Heart right ventricle (tissue), 16 donors: ENCODE measurements at places on chromosomes 4 and X.

- H3K4me1 ChIP-seq: no peaks in the 10 kb centered on the region
- H3K4me3 ChIP-seq: no peak overlapping the region
- no peaks in the 10 kb centered on the region for H3K27me3 ChIP-seq
- no peaks in the 10 kb centered on the region for H3K36me3 ChIP-seq
- DNase-seq: no peak
- no peak overlapping the region for H3K27ac ChIP-seq
These were observed 224.1 kb upstream of the GK2 start for GRCh38 chr4:79632114-79632513.

DNA sequence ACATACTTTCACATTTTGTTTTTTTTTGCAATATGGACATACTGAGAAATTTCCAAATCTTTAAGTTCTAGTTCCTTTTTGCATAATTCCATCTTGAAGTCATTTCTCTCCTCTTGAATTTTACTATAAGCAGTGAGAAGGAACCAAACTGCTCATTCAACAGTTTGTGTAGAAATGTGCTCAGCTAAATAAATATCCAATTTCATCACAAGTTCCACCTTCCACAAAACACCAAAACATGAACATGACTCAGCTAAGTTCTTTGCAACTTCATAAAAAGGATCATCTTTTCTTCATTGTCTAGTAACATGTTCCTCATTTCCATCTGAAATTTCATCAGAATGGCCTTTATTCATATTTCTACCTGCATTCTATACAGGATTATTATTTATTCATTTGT, 77.3 kb upstream of the FGF13 start:
- H3K27ac ChIP-seq: no peak overlapping the region
- no peak overlapping the region for H3K4me3 ChIP-seq
- DNase-seq: no peak

- no peaks in the 10 kb centered on the region for H3K4me1 ChIP-seq
- H3K27ac ChIP-seq: no peak overlapping the region
- no peak for DNase-seq
- peaks cover 37% of the 10 kb centered on the region for H3K27me3 ChIP-seq
These were observed 75.9 kb upstream of the NALF2 start for GRCh38 chrX:69428216-69428615.

DNA sequence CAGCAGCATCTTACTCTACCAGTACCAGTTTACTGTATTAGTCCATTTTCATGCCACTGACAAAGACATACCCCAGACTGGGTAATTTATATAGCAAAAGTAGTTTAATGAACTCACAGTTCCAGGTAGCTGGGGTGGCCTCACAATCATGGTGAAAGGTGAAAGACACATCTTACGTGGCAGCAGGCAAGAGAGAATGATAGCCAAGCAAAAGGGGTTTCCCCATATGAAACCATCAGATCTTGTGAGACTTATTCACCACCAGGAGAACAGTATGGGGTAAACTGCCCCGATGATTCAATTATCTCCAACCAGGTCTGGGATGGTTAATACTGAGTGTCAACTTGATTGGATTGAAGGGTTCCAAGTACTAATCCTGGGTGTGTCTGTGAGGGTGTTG, 69.3 kb downstream of the YIPF6 start:
- no peaks in the 10 kb centered on the region for H3K4me1 ChIP-seq
- no peaks in the 10 kb centered on the region for H3K27me3 ChIP-seq
- DNase-seq: no peak
- no peak overlapping the region for H3K4me3 ChIP-seq
- H3K27ac ChIP-seq: no peak overlapping the region

DNA sequence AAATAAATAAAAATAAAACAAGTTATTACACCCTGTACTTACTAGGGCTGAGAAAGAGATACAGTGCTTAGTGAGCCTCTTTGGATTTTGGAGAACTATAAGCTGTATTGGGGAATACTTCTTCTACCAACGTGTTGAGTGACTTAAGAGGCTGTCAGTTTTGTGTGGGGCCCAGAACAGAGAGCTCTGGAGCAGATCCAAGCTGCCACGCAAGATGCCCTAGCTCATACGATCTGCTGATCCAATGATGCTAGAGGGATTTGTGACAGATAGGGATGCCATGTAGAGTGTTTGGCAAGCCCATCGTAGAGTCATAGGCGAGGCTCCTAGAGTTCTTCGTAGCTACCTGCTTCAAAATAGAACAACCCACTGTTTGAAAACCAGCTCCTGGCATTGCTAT, 60.3 kb upstream of the KLF3 start:
- peaks cover 8% of the 10 kb centered on the region for H3K4me1 ChIP-seq
- no peak overlapping the region for H3K27ac ChIP-seq
- no peaks in the 10 kb centered on the region for H3K36me3 ChIP-seq
- DNase-seq: no peak
- no peaks in the 10 kb centered on the region for H3K27me3 ChIP-seq

DNA sequence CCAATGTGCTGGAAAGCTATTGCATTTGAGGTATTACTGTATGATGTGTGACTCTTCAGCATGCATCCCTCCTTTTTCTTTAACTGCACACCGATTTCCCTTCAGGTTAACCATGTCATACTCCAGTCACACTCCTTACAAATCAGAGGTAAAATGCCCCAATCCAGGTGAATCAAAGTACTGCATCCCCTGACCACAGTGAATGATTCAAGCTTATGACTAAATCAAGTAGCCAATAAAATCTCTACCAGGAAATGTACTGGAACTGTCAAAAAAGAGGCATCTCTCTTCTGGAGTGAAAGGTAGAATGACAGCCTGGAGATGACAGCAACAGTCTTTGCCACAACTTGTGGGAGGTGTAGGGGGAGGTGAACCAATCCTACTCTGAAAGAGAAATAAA, 10.4 kb downstream of the ADAMTS3 start:
- no peak overlapping the region for H3K4me3 ChIP-seq
- no peak overlapping the region for H3K27ac ChIP-seq
- no peaks in the 10 kb centered on the region for H3K4me1 ChIP-seq
- no peaks in the 10 kb centered on the region for H3K36me3 ChIP-seq
- no peak for DNase-seq

DNA sequence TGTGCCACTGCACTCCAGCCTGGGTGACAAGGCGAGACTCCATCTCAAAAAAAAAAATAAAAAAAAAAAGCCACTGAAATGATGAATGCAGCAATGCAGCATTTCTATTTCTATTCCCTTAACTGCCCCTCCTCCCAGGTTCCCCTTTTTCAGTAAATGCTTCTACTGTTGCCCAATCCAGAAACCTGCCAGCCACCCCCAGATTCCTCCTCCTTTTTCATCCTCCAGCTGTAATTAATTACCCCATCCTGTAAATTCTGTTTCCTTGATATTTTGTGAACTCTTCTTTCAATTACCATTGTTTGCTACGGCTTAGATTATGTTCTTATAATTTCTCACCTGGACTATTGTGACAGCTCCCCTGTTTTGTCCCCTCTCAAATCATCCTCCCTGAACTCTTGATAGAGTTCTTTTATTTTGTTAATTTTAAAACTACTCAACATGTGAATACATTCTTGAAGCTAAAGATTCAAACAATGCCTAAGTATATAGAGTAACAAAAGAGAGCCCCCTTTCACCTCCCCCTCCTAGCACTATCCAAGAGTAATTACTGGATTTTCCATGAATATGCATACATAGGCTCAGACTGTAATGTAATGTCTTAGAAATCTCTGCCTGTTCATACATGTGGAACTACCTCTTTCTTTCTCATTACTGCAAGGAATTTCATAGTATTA, 140.6 kb upstream of the GPC4 start:
- H3K4me3 ChIP-seq: no peak overlapping the region
- H3K36me3 ChIP-seq: no peaks in the 10 kb centered on the region
- H3K27me3 ChIP-seq: peaks cover 23% of the 10 kb centered on the region

- H3K4me1 ChIP-seq: no peaks in the 10 kb centered on the region
- H3K36me3 ChIP-seq: no peaks in the 10 kb centered on the region
- no peak for DNase-seq
- H3K27me3 ChIP-seq: no peaks in the 10 kb centered on the region
- H3K27ac ChIP-seq: no peak overlapping the region
- H3K4me3 ChIP-seq: no peak overlapping the region
These were observed 165.3 kb downstream of the FBXO8 start for GRCh38 chr4:174118171-174118570.

GRCh38 chrX:115562480-115562847, 1.5 kb downstream of the PLS3 start:
- no peaks in the 10 kb centered on the region for H3K36me3 ChIP-seq
- H3K4me3 ChIP-seq: peak overlapping the region; percentile 60
- H3K4me1 ChIP-seq: peaks cover 4% of the 10 kb centered on the region
- peak overlapping the region; percentile 95 for H3K27ac ChIP-seq
- no peaks in the 10 kb centered on the region for H3K27me3 ChIP-seq
- no peak for DNase-seq

GRCh38 chr4:6352031-6352692, 82.5 kb downstream of the WFS1 start:
- no peak overlapping the region for H3K27ac ChIP-seq
- no peaks in the 10 kb centered on the region for H3K27me3 ChIP-seq
- H3K4me3 ChIP-seq: no peak overlapping the region
- H3K4me1 ChIP-seq: no peaks in the 10 kb centered on the region

DNA sequence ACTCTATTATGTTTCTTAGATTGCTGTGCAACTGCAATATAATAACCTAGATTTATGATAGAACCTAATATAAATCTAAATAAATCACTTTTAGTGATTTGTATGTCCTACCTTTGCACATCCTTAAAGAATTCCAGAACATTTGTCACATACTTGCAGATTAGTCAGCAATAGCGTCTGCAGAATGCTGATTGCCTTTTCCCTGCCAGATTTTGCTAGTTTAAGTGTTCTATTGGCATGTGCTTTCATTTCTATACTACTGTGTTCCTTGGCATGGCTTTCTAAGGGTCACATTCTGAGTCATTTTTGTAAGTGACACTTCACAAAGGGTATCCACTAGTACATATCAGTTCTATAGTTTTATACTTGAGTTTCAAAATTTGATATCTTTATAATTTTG, 303.1 kb upstream of the GIMD1 start:
- H3K36me3 ChIP-seq: no peaks in the 10 kb centered on the region
- no peak for DNase-seq
- no peak overlapping the region for H3K27ac ChIP-seq
- no peaks in the 10 kb centered on the region for H3K27me3 ChIP-seq
- no peak overlapping the region for H3K4me3 ChIP-seq
- H3K4me1 ChIP-seq: peaks cover 9% of the 10 kb centered on the region

- H3K4me1 ChIP-seq: no peaks in the 10 kb centered on the region
- no peak for DNase-seq
- no peaks in the 10 kb centered on the region for H3K36me3 ChIP-seq
- no peak overlapping the region for H3K4me3 ChIP-seq
- H3K27ac ChIP-seq: no peak overlapping the region
These were observed 30.1 kb downstream of the CYBB start for GRCh38 chrX:37809970-37810369.

- no peaks in the 10 kb centered on the region for H3K36me3 ChIP-seq
- peak; percentile 48 for DNase-seq
- peak within 1 kb of the TSS; percentile 49 for H3K4me3 ChIP-seq
- H3K27me3 ChIP-seq: peaks cover 54% of the 10 kb centered on the region
- peaks cover 17% of the 10 kb centered on the region for H3K4me1 ChIP-seq
- no peak within 1 kb of the TSS for H3K27ac ChIP-seq
These were observed at the start of gene EPHA5 for GRCh38 chr4:65670331-65671031. TSS of gene EPHA5 (minus strand) at chr4:65670489. CDS start at chr4:65669742, 747 bp downstream.

DNA sequence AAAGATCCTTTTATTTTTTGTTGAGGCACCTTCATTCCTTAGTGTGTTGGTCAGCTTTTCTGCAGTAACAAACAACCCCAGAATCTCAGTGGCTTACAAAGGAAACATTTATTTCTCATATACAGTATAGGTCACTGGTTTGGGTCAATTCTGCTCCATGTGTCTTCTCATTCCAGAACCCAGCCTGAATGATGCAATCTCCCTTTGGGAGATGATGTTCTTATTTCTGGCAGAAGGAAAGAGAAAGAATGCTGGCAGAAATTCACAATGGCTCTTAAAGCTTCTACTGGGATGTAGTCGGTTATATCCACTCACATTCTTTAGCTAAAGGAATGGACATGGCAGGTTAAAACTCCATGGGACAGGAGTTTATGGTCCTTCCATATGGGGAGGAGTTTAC, 42.3 kb downstream of the IDS start:
- DNase-seq: peak; percentile 9
- no peak overlapping the region for H3K27ac ChIP-seq
- no peaks in the 10 kb centered on the region for H3K4me1 ChIP-seq
- no peaks in the 10 kb centered on the region for H3K27me3 ChIP-seq
- no peaks in the 10 kb centered on the region for H3K36me3 ChIP-seq
- H3K4me3 ChIP-seq: no peak overlapping the region

DNA sequence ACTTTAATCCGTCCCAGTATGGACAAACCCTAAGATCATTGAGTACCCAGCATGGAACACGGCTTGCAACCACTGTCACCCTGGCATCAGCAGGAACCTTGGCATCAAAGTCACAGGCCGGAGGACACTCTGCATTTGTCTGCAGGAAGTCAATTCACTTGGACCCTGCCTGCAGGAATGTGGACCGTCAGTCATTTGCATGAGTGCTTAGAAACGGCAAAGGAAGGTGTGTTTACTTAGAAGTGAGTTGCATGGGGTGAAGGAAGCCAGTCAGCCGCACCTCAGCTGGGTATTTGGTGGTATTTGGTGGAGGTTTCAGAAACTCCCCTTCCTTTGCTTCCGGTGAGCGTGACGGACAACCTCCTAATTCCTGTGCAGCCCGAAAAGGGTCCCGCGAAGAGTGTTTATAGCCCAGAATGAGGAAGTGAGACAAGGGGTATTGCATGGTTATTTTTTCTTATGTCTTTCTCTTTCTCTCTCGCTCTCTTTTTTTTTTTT, 15.5 kb downstream of the P2RY8 start:
- no peaks in the 10 kb centered on the region for H3K4me1 ChIP-seq
- H3K36me3 ChIP-seq: no peaks in the 10 kb centered on the region
- no peak overlapping the region for H3K4me3 ChIP-seq
- no peak for DNase-seq

DNA sequence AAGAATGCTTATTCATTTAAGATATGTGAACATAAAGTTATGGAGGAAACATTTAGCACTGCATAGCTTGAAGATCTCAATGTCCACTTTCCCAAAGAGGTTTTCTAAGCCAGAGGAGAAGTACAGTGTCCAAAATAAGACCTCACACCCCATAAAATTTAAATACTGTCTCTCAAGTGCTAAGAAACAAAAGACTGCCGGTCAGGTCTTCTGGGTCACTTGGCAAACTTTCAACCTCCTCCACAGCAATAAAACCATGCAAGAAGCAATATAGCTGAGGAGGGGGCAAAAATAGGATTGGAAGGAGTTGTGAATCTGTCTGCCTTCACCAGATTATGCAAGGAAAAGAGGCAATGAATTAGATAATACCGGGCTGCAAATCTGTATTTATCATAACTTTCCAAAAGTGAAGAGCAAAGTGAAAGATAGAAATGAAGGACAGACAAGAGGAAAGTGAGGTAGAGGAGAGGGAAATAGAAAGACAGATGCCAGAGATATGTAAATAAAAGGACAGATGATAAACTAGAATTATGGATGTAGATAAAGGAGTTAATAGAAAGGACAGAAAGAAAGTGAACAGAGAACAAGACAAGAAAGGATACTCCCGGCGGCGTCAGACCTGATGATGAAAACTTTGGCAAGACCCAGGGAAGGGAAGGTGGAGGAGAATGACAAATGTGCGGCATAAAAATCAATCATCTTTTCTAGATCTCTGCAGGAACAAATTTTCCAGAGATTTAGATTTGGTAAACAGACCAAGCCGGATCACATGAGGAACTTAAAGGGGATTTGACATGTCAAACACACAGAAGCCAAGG, 152.7 kb upstream of the FAM241A start:
- H3K27ac ChIP-seq: no peak overlapping the region
- no peaks in the 10 kb centered on the region for H3K36me3 ChIP-seq
- H3K27me3 ChIP-seq: no peaks in the 10 kb centered on the region
- no peaks in the 10 kb centered on the region for H3K4me1 ChIP-seq

GRCh38 chr4:165756836-165757235, 116.2 kb upstream of the TLL1 start:
- H3K27ac ChIP-seq: no peak overlapping the region
- H3K4me3 ChIP-seq: no peak overlapping the region
- H3K27me3 ChIP-seq: no peaks in the 10 kb centered on the region
- no peaks in the 10 kb centered on the region for H3K36me3 ChIP-seq
